WTC11 (cell line): ENCODE measurements at places on chromosomes 13 and 19. TPM values are rescaled to one million over a fixed set of nuclear protein-coding genes. Genes with fewer than 3 reads are reported as not detected.

DNA sequence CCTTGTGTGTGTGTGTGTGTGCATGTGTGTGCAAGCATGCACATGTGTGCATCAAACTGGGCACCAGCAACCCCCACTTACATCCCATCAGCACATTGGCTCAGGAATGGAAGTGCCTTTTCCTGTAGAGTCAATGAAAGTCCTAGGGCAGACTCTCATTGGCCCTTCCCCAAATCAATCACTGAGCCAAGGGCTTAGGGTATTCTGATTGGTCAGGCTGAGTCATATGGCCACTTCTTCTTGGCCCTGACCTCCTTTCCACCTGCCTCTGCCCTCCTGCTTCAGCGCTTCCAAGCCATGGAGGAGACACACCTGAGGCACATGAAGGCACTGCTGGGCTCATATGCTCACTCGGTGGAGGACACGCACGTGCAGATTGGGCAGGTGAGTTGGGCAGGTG lies 20.9 kb downstream of the FCHO1 start:
- DNase-seq: no peak

DNA sequence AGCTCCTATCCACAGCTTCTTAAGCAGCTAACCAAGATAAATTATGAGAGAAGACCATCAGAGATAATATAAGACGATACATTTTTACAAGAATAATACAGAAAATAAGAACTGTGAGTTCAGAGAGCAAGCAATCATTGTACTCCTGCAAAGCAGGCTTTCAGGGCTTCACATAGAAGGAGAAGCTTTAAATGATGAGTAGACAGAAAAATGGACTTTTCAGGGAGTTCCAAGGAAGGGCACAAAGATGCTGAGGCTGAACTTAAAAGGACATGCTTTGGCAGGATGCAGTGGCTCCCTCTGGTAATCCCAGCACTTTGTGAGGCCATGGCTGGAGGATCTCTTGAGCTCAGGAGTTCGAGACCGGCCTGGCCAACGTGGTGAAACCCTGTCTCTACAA lies 159.5 kb downstream of the POU4F1 start:
- no peak for DNase-seq

- no peak for DNase-seq
Measured at GRCh38 chr19:48623556-48624066, 4.3 kb downstream of the SPHK2 start.

GRCh38 chr13:101647760-101648159 lies 195.3 kb downstream of the ITGBL1 start:
- DNase-seq: no peak

ZNF563 gene
- 4.5 to 5.6 TPM (median 4.5 TPM) in 3 replicates for total RNA-seq

- DNase-seq: peak; percentile 68
Measured at GRCh38 chr19:12996406-12997094, 1.3 kb downstream of the NFIX start.

MAMSTR gene
- 1.4 to 2.2 TPM (median 1.6 TPM) in 3 replicates for total RNA-seq

ATP4B gene
- total RNA-seq: not detected in 3 replicates

DNA sequence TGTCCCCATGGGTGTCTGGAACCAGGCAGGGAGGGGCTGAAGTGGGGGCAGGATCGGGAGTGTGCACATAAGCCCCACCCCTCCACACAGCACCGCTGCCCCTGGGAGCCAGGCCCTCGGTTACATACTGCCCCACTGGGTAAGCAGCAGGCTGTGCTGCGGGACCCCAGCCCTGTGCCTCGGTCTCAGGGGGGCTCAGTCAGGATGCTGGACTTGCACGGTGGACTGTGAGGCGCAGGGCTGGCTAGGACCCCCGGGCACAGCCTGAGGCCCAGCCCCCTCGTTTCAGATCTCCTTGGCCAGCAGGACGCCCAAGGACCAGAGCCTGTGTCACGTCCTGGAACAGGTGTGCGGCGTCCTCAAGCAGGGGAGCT lies 16.3 kb downstream of the MPND start:
- DNase-seq: no peak

DNA sequence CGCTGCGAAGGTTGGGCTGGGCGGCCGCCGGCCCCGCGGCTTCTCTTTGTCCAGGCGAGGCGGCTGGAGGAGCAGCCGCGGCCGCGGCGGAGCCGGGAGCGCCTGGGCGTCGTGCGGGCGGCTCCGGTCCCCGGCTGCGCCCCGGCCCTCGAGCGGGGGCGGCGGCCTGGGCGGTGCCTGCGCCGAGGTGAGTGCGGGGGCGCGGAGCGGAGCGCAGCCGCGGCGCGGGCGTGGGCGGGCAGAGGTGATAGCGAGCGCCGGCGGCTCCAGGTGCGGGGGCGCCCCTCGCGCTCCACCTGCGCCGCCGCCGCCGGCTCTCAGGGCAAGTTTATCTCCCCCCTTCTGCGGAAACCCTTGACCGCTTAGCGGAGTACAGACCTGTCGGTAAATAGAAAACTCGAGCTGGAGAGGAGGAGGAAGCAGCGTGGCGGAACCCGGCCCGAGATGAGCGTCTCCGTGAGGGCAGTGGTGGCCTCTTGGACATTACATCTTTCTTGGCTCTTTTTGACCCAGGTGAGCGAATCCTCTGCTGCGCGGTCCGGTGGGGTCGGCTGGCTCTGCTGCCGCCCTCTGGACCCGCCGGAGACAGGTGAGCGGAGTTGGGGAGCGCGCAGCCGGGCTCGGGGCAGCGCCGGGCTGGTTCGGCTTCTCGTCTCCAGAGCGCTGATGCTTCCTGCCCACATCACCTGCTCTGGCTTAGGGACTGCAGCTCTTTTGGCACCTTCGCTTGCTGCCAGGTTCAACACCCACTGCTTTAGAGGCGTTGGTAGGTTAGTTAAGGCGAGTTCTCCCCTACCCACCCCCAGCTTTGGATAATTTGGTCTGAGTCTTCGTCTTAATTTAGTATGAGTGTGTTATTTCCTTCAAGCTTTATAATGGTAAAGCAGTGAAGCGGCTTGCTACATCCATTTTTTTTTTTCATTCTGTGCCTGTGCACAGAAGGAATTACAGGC lies at the start of gene MTUS2:
TSS of gene MTUS2 (plus strand) at position 241 of the 953 bp plus-strand sequence.
- DNase-seq: peak; percentile 70

GRCh38 chr13:51280379-51280940 lies 58.3 kb downstream of the FAM124A start:
- DNase-seq: no peak

ACP7 gene
- total RNA-seq: 0.09 to 0.11 TPM (median 0.11 TPM) in 3 replicates

- DNase-seq: no peak
Measured at GRCh38 chr13:102100234-102100633, 301.6 kb downstream of the FGF14 start.

CEACAM1 gene
- total RNA-seq: 0.82 to 2.0 TPM (median 1.2 TPM) in 3 replicates

- DNase-seq: peak; percentile 63
Measured at GRCh38 chr19:42066075-42066754, 3.8 kb downstream of the GRIK5 start.

GRCh38 chr19:18344582-18344950 lies 4.2 kb downstream of the PGPEP1 start:
- DNase-seq: no peak

- no peak for DNase-seq
Measured at GRCh38 chr13:30406779-30407416, 15.4 kb upstream of the UBE2L5 start.

- DNase-seq: no peak
Measured at GRCh38 chr19:28170066-28170465, 1042.9 kb downstream of the UQCRFS1 start.

DNA sequence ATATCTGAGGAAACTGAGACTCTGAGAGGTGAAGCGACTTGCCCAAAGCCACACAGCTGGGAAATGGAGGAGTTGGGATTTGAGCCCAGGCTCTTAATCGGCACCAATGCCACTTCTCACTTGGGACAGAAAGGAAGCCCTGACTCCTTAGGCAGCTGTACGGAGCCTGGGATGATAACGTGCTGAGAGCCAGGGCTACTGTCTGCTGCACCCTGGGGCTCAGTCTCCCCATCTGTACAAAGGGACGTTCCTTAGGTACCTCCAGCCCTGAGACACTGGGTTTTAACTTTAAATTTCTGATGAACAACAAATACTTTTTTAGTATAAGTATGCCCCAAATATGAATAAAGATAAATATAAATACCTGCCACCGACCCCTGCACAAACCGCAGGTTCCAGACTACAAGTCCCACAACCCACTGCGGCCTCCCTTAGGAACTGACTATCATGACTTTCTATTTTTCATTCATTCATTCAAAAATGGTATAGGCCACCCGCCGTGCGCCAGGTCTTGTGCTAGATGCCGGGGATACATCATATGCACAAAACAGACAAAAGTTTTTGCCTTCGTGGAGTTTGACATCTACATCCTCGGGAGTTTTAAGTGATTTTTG lies 776 bp upstream of the NCLN start:
- DNase-seq: peak; percentile 56

GRCh38 chr19:49188626-49189200 lies 31.1 kb downstream of the TRPM4 start:
- DNase-seq: no peak

NLRP11 gene
- not detected in 3 replicates for total RNA-seq

KIR2DL3 gene
- total RNA-seq: not detected in 3 replicates

DNA sequence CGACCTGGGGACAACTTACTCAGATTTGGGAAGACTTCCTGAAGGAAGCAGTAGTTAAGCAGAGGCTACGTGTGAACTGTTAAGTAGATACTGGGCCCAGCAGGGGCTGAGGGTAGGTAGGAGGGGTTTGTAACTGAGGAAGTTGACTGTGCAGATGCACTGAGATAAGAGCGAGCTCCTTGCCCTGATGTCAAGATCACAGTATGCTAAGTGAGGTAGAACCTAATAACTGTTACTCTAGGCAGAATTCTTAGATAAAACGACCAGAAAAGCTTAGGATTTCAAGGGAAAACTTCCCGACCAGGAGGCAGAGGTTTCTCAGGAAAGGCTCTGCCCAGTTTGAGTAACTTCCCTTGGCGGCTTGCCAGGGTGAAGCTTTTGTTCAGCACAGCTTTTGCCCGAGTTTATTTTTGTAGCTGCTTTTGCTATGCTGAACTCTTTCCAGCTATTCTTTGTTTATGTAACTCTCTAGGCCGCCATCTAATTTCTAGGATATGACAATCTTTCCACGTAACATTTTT lies 632.1 kb downstream of the DIAPH3 start:
- peak; percentile 43 for DNase-seq

- DNase-seq: no peak
Measured at GRCh38 chr19:8826371-8826770, 5.7 kb downstream of the ZNF558 start.

RFX1 gene
- total RNA-seq: 20.4 to 23.2 TPM (median 21.4 TPM) in 3 replicates
